ENCODE measurements at places on chromosomes 3 and 15.

- DNase-seq: no peak
These were observed 75.9 kb downstream of the SCN5A start for GRCh38 chr3:38573556-38573955.

- DNase-seq: no peak
These were observed 979.1 kb downstream of the MCTP2 start for GRCh38 chr15:95210436-95210981.

- DNase-seq: no peak
These were observed 23.6 kb downstream of the UBE2E1 start for GRCh38 chr3:23829242-23829934.

- peak; percentile 48 for DNase-seq
These were observed 363.8 kb upstream of the NAALADL2 start for GRCh38 chr3:174495311-174495710.

DNA sequence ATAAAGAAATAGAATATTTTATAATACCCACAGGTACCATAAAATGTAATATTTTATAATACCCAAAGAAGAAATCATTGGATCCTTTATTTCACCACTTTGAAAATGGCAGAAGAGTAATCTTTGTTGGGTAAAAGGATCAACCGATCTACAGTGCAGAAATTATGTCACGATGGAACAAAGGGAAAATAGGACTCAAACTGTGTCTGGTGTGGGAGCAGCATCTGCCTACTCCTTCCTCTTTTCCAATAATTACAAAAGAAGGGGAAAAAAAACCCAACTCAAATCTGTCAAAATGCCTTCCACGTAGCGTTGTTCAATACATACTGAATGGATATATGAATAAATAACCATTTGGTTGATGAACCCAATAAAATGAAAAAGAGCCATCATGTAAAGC, 492.6 kb upstream of the TBL1XR1 start:
- DNase-seq: no peak

- no peak for DNase-seq
These were observed 215.9 kb downstream of the MEIS2 start for GRCh38 chr15:36884518-36884875.

- peak; percentile 63 for DNase-seq
These were observed 30.7 kb upstream of the DUSP7 start for GRCh38 chr3:52086976-52087663.

- peak; percentile 25 for DNase-seq
These were observed 793.0 kb downstream of the MCTP2 start for GRCh38 chr15:95024351-95024750.

- DNase-seq: no peak
These were observed 19.0 kb downstream of the TM4SF4 start for GRCh38 chr3:149493315-149494021.

GRCh38 chr15:45200799-45201556, 13.2 kb upstream of the SHF start:
- DNase-seq: peak; percentile 88

GRCh38 chr3:42827023-42827422, 17.8 kb downstream of the ACKR2 start:
- DNase-seq: no peak

DNA sequence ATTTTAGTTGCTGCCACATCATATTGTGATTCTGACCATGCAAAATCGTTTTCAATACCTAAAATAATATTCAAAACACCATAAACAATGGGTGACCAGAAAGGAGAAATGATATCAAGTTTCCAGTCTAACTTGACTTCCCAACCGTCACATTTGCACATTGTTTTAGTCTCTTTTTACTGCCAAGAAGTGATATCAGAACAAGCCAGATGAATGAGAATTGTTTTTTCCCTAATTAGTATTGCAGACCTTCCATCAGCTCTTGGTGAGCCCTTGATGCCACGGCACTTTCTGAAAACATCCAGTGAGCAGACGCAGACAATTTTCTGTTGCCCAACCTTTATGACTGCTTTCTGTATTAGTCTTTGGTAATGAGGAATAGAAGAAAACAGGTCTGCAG, 62.5 kb downstream of the SPATA16 start:
- no peak for DNase-seq

- DNase-seq: no peak
These were observed 321.8 kb downstream of the CTNNB1 start for GRCh38 chr3:41521010-41521655.

- DNase-seq: no peak
These were observed 43.2 kb upstream of the PIK3R4 start for GRCh38 chr3:130789782-130790322.
